Bronchial epithelial cell (primary cell): ENCODE measurements at places on chromosomes 4 and X.

DNA sequence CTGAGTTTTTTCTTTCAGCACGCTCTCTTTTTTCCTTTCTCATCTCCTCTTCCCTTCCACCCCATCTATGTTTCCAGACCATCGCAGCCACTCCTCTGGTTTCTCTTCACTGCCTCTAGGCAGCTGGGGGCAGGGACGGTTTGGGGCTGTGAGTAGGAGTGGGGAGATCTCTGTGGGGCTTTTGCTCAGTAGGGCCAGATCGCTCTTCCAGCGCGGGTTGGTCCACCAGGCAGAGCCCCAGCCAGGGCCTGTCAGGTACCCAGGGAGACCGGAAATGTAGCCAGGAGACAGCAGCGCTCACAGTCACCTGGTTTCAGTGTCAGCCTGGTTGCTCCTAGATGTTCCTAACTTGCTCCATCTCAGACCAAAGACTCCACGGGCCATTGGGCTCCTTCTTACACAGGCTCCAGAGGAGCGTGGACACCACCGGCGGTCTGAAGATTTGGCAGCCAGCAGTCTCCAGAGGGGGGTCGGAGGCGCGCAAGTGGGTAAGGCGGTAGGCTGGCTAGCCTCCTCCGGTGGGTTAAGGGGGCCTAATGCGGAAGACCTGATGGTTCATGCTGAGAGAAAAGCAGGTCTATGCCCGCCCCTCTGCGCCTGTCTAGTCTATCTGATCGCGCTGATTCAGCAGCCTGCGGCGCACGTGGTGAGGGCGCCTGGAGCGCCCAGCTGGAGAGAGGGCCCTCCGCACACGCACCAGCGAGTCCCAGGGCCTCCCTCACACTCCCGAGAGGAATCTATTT, 1.8 kb downstream of the FGF5 start:
- peak; percentile 3 for DNase-seq

GRCh38 chr4:182748283-182748682, 168.9 kb downstream of the DCTD start:
- no peak for DNase-seq

DNA sequence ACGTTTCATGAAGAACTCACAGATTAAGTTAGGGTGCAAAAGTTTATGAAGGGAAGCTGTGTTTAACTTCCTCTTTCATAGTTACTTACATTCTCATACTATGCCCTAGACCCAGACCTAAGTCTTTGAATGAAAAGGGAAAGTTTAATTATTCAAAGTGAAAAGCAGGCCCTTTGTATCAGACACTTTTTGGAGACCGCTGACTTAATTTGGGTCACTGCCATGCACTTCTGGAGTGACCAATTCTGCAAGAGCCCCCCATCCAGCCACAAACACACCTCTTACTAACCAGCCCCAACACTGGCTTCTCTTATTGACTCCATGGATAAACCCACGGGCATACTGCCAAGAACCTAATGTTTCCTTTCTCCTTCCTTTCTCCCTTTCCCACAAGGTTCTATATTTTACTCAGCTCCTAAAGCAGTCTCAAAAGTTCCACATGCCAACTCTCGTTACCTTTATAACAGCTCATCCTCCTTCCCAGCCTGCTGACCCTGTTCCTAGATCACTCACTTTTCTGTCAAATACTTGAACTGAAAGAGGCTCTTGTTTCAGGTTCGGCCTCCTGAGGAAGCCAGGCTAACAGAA, 34.5 kb downstream of the ABCE1 start:
- no peak for DNase-seq

DNA sequence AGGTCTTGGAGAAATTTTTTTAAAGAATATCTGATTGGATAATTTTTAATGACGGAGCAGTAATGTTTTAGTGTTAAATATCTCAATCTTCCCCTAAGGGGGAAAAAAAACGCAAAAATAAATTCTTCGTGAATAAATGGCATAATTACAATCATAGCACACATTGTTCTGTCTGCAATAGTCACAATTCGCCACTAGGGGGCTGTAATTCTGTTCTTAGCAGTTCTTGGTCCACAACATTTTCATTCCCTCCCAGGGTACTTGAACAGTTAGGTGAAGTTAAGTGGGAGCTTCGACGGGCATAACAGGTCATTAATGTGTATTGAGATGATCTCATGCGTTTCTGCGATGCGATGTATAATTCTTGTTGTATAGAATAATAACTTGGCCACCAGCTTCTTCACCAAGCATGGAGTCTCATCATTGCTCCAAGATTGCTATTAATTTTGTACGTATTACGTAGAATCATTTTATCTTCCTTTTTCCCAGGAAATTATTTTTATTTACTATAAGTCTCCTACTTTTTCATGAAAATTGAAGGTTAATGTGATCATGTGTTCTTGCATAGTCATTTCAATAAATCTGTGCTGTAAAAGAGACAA, 27.2 kb downstream of the HTR2C start:
- peak; percentile 22 for DNase-seq

- no peak for DNase-seq
Measured at GRCh38 chr4:3252831-3253641, 4.1 kb downstream of the MSANTD1 start.

- no peak for DNase-seq
Measured at GRCh38 chr4:54094451-54094850, 5.5 kb upstream of the GSX2 start.
